ENCODE measurements at places on chromosomes 6 and 20.
A peak's percentile ranks its signal among the peaks of the same experiment; 100 is the strongest.

- no peak for DNase-seq
Measured at GRCh38 chr6:43159599-43159998, 11.5 kb upstream of the SRF start.

DNA sequence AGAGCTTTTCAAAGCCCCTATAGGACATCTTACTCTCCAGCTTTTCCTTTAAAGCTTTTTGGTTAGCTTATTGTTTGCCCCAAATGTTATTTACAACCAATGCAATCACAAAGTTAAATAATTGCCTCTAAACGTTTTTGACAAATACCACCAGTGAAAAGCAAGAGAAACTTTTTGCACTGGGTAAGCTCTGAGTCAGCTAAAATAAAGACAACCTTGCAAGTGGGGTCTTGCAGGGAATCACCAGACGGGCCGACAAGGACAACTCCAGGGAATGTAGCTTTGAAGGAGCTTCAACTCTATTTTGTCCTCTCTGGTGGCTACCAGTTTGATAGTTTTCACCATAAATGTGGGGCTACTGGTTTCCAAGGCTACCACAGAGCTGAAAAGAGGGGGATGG, 14.7 kb upstream of the PSMF1 start:
- DNase-seq: no peak

GRCh38 chr20:8309634-8310033, 177.6 kb downstream of the PLCB1 start:
- no peak for DNase-seq

DNA sequence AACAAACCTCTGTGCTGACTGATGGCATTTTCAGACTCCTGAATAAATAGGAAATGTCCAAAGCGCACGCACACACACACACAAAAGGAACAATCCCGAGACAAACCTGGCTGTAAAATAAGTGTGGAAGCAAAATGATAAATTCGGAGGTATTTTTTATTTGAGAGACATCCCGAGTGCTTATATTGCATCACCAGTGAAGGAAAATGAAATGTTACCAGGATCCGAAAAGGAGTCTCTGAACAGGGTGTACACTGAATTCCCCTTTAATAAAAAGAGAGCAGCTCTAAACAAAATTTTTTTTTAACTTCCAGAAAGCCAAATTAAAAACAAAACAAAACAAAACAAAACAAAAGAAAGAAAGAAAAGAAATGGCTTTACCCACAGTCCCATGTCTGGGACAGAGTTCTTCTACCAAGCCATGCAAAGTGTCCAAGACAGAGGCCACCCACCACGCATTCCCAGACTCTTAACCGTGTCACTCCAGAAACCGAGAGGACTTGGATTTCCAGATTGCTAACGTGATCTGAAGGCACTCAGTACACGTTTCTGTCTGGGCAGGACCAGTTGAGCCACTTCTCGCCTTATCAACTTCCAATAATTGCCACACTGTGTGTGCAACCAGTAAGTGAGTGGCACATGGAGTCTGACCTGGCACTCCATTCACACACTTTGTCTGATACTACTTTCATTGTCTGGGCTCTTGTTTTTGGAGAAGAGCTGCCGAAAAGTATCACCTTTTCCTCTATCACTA, 817 bp downstream of the ME1 start:
- no peak for DNase-seq

DNA sequence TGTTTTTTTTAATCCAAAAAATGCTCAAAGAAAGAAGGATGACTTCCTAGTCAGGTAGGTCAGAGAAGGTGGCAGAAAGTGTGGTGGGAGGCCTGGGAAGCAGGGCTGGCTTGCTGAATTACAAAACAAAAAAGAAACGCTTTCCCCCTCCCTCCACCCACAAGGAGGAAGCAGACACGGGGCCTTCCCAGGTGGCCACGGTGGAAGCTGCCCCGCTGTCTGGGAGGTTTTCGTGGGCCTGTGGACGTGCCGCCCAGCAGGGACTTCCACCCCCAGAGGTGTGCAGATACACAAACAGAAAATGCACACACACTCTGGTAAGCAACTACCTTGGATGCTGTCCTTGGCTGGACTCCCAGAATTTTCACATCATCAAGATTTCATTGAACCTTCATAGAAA, 198.2 kb upstream of the CDH4 start:
- no peak for DNase-seq

DNA sequence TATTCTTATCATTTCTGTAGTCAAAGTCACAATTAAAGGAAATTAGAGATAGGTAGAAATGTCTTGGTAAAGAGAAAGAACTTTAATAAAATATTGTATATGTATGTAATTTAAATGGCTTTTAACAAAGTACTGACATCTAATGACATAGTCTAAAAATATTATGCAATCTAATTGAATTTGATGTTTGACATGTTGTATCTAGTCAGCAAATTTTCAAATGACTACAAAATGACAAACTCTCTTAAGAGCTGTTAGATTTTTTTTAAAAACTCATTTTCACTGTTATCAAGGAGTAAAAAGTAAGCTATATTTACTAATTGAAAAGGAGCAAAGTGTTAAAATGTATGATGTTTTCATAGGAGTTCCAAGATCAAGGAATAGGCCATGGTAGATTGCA, 176.9 kb downstream of the MEI4 start:
- no peak for DNase-seq

DNA sequence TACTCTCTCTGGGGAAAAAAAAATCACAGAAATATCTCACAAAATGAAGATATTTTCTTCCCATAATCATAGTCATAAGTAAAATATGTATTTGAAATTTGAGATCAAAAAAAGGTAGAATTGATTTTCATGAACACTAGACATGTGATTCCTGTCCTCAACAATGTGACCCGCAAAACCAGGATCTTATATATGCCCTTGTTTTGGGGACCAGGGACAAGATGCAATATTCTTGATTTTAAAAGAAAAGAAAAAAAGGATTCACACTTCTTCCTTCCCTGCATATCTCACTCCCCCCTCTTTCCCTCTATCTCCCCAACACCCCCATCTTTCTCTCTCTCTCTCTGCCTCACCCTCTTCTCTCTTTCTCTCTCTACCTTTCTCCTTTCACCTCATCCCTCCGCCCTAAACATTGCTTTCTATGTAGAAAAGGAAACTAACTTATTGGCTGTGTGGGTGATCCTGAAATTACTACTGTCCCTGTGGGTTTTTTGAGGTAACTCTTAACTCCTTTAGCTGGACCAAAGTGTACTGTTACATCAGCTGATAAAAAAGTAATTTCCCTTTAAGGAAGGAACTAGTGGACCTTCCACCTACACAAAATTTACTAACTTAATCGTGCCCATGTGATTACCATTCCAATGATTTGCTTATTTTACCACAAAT, 85.6 kb downstream of the AIG1 start:
- no peak for DNase-seq

- DNase-seq: no peak
Measured at GRCh38 chr6:17098538-17098937, 3.3 kb upstream of the STMND1 start.

DNA sequence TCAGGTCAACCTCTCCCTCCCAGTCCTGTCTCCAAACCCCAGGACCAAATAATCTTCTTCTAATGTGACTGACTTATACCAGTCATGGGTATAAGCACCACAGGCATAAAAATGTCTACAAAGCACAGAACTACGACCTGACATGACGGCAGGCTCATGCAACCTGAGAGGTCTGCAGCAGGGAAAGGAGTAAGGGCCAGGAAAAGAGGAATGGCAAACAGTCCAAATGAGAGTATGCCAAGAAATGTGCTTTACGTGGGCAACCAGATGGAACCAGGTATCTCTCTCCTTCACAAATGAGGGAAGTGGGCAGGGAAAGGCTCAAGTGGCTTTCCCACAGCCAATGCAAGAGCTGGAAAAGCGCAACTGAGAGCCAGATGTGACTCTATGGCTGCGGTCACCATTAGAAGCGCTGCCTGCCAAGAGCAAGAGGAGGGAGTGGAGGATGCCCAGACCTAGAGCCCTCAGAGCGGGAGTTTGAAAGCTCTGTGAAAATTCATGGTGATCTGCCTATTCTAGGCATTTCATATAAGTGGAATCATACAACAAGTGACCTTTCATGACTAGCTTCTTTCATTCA, 6.0 kb downstream of the APMAP start:
- DNase-seq: peak; percentile 73

DNA sequence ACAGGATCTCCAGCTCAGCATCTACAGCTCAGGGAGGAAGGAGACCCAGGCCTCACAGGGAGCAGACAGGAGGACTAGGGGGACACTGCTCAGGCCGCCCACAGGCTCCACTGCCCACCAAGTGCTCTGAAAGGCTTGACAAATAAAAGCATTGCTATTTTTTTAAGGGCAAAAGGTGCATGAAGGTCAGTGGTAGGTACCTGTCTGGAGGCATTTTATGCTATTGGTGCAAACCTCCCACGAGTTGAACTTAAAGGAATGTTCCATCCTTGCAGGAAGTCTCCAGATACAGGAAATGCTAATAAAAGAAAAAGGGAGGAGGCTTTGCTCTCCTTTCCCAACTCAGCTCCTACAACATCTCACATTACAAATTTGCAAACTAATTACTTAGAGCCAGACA, 228.1 kb downstream of the FOXC1 start:
- no peak for DNase-seq

- DNase-seq: no peak
Measured at GRCh38 chr20:598133-598850, 11.8 kb downstream of the TCF15 start.

DNA sequence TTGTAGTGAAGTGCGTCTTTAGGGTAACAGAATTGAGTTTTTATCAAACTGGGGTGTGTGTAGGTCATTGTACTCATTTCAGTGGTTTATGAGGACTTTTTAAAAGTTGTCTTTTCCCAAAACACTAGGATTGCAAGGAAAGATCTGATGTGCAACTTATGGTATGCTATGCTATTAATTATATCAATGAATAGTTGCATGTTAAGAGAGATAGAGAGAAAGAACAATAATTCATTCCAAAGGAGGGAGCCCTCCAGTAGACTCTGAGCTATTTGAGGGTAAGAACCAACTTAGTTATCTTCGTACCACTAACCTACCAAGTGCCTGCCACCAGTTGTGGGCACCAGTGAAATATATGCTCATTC, 117.1 kb downstream of the RNF144B start:
- no peak for DNase-seq

- DNase-seq: no peak
Measured at GRCh38 chr6:14190191-14190928, 72.8 kb downstream of the CD83 start.

DNA sequence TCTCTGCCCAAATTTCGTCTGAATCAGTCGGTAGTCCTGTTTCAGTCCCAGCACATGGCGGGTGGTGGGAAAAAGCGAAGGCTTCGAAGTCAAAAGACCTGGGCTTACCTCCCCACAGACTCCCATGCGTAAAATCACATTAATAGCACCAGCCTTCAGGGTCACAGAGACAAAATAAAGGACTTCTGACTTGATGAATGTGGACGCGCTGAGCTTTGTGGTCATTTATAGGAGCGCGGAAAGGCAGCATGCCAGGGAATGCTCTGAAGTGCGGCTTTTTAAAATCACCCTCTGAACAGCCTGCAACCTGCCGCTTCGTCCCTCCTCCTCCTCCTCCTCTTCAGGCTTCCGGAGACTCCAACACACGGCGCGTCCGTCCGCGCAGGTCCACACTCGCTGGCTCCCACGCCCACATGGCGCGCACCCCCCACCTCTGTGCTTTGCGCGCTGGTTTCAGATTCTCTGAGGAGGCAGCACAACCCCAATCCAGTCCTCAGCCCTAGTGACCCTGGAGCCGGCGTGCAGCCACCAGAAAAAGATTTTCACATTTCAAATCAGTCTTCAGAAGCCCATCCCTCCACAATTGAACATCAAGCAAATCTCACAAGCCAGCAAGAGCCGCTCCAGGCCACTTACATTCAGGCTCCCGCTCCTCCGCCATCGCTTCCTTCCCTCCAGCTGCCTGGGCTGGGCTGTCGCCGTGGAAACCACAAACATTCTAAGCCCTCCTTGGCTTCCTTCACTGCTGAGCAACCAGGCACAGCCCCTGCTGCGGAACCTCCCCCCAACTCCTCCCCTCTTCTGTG, at the start of gene C6orf118:
C6orf118 (minus strand) TSS at position 680 of the 806 bp plus-strand sequence; CDS start at position 661, 19 bp downstream.
- peak; percentile 92 for DNase-seq

- DNase-seq: no peak
Measured at GRCh38 chr6:107228754-107229153, 113.4 kb upstream of the BEND3 start.

DNA sequence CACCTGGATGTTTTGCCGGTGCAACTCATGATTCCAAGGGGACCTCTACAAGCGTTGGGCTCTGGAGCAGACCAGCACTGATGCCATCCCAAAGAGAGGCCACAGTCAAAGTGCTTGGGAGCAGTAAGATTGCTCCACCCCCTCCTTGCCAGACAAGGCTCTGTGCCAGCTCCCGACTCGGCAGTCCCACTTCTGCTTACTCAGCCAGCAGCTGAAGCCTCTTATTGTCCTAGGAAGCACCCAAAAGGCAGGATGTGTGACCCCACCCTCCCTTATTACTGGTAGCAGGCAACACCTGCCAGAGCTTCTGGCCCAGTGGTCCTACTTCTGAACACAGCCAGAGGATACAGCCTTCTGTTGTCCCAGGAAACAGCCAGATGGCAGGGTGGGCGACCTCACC, 614.2 kb downstream of the TENT5A start:
- DNase-seq: no peak

DNA sequence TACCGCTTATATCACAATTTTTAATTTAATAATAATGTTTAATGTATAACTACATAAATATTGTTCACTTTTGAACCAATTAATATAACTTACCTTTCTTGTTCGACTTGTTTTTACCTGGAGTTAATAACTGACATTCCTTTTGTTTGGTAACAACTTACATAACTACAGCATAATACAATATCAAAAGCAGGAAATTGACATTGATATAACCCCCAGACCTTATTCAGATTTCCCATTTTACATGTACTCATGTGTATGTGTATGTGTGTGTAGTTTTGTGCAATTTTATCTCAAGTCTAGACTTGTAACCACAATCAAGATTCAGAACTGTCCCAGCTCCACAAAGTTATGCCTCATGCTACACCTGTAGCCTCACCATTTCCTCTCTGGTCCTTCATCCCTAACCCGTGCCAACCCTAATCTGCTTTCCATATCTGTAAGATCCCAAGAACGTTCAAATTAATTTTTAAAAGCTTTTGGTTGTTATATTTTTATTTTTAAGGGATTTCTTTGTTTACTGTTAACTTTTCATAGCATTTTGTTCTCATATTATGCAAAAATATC, 190.6 kb downstream of the MANEA start:
- DNase-seq: no peak
